Naive B cell (primary cell): ENCODE measurements at places on chromosomes 4 and X. TPM values are rescaled to one million over a fixed set of nuclear protein-coding genes. Genes with fewer than 3 reads are reported as not detected.

The GAGE1 gene
- polyA plus RNA-seq = not detected

The CT47B1 gene
- not detected for polyA plus RNA-seq

The UGT2B17 gene
- 12.3 TPM for polyA plus RNA-seq

The TMPRSS11D gene
- not detected for polyA plus RNA-seq

The MID1 gene
- polyA plus RNA-seq = 0.40 TPM

The DCAF16 gene
- polyA plus RNA-seq = 20.7 TPM

The CFAP47 gene
- not detected for polyA plus RNA-seq

The SOD3 gene
- not detected for polyA plus RNA-seq

The CENPVL2 gene
- not detected for polyA plus RNA-seq

GRCh38 chr4:109296527-109296926, 5.9 kb downstream of the COL25A1 start:
- no peak overlapping the region for H3K4me3 ChIP-seq
- H3K4me1 ChIP-seq = no peaks in the 10 kb centered on the region
- H3K36me3 ChIP-seq = no peaks in the 10 kb centered on the region
- no peak for DNase-seq

DNA sequence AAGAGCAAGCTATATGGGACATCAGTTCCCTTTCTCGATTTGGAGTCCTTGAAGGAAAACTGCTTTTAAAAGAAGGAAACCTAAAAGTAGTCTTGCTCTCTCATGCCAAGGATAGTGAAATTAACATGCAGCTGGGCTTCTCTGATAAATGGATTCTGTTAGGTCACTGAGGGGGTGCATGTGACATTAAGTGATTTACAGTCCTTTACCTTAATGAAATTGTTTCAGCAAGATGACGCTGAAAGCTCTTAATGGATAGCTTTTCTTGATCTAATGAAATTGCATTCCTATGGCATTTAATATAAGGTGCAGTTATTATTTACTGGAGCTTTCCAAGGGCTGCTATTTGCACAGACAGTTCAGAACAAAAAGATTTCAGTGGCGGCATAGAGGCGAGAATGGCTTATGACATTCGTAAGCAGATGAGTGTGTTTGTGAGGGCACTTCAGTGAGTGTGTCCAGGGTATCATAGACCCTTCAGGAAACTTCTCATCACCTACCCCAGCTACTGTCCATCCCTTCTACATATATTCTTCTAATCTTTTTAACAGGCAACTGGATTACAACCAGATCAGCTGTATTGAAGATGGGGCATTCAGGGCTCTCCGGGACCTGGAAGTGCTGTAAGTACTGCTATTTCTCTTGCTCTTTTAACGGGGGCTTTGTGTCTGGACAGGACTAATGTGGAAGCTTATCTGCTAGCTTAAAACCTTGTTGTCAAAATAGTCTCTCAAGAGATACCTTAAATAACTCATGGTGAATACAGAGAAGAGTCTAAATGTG, 219.9 kb upstream of the PACRGL start:
- H3K27me3 ChIP-seq = no peaks in the 10 kb centered on the region
- H3K36me3 ChIP-seq = no peaks in the 10 kb centered on the region
- H3K4me1 ChIP-seq = no peaks in the 10 kb centered on the region
- H3K27ac ChIP-seq = no peak overlapping the region
- DNase-seq = no peak

GRCh38 chr4:148800940-148801339, 358.7 kb upstream of the NR3C2 start:
- H3K36me3 ChIP-seq = no peaks in the 10 kb centered on the region
- H3K4me3 ChIP-seq = no peak overlapping the region
- no peaks in the 10 kb centered on the region for H3K4me1 ChIP-seq
- H3K27ac ChIP-seq = no peak overlapping the region

GRCh38 chrX:38326086-38326485, 1.2 kb downstream of the RPGR start:
- no peak for DNase-seq
- H3K4me3 ChIP-seq = peak overlapping the region; percentile 91
- H3K4me1 ChIP-seq = peaks cover 19% of the 10 kb centered on the region

DNA sequence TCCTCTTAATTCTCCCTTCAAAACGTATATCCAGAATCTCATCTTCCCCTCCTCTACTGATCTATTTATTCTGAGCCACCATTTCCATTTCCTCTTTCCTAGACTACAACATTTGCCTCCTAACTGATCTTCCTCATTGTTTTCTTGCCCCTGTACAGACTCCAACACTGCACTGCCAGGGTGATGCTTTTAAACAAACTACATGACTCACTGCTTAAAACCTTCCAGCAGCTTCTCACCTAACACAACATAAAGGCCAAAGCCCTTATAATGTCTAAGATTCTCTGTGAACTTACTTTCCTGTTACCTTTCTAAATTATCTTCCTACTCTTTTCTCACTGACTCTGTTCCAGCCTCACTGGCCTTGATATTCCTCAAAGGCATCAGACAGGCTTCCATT, 161.0 kb upstream of the HS3ST1 start:
- H3K36me3 ChIP-seq = no peaks in the 10 kb centered on the region
- H3K27me3 ChIP-seq = peaks cover 14% of the 10 kb centered on the region
- no peaks in the 10 kb centered on the region for H3K4me1 ChIP-seq
- no peak overlapping the region for H3K27ac ChIP-seq
- DNase-seq = no peak

DNA sequence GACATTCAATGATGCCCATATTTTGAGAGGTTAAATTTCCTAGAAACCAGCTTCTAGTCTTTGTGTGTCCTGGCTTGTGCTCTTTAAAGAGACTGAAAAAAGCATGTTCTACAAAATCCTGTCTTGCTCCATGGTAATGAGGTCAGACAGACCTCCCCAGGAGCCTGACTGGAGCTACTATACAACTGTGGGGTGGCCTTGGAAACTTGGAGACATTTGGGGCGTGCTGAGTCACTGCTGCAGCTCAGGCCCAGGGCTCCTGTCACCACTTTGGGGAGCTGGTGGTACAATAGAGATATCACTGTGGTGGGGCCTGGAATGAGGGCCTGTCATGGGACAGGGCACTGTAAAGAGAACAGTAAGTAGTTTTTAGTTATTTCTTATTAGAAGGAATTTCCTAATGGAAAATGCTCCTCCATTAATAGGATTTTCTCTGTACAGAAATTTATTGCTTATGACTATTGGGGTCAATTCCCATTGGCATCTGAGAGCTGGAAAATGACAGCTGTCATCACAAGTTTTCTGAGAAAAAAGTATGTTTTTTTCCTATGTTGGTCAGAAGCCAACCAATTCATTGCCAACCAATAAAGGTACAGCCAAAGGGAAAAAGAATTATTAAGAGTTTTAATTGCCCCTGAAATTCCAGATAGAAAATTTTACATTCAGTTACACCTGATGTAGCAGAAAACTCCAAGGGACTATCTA, 207.4 kb upstream of the JADE1 start:
- H3K36me3 ChIP-seq = no peaks in the 10 kb centered on the region
- H3K27me3 ChIP-seq = peaks cover 11% of the 10 kb centered on the region
- no peaks in the 10 kb centered on the region for H3K4me1 ChIP-seq
- no peak for DNase-seq

DNA sequence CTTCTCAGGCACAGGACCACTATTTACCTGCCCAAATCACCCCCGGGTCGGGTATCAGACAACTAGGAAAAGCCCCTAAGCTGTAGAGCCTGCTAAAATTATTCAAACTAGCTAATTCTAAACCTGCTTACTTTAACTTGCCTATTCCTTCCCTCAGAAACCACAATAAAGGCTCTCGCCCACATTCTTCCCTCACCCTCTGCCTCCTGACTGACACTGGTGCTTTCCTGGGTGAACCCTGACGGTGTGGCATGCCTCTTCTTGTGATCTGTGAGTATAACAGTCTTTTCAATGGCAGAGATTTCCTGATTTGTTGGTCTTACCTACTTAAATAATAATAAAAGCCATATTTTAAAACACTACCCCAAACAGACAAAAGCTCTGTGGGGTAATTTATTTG, 242.1 kb upstream of the ZCCHC13 start:
- H3K4me3 ChIP-seq = no peak overlapping the region
- no peak for DNase-seq
- H3K36me3 ChIP-seq = no peaks in the 10 kb centered on the region
- H3K27me3 ChIP-seq = no peaks in the 10 kb centered on the region

- H3K27ac ChIP-seq = no peak overlapping the region
- H3K4me1 ChIP-seq = peaks cover 7% of the 10 kb centered on the region
- no peaks in the 10 kb centered on the region for H3K36me3 ChIP-seq
- H3K4me3 ChIP-seq = no peak overlapping the region
- H3K27me3 ChIP-seq = peaks cover 22% of the 10 kb centered on the region
Measured at GRCh38 chr4:48025005-48025404, 8.4 kb downstream of the NIPAL1 start.

DNA sequence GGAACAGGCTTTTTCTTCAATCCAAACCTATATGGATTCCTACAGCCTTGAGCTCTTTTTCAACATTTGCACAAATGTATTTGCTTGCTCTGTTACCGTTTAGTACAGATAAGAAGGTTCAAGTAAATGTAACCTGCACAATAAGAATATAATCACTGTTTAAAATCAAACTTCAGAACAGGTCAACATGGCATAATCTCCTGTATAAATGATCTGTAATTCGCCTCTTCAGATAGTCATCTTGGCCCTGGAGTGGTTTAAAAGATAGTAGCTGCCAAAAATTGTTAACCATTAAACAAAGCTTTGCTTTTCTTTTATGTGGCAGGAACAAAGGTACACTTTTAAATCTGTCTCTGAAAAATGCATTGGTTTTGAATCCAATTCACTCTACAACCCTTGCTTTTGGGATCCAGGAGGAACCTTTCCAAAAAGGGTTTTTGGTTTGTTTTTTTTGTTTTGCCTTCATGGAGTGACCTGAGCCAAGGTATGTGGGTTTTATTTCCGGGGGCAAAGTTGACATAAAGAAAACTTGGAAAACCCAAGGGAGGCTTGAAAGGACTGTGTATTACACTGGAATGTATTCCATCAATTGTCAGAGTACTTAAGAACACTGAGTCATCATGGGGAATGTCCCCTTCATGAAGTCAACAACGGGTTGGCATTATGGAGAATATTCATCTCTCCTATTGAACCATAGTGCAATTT, 210.4 kb upstream of the HCCS start:
- no peaks in the 10 kb centered on the region for H3K36me3 ChIP-seq
- no peak overlapping the region for H3K4me3 ChIP-seq
- H3K27me3 ChIP-seq = no peaks in the 10 kb centered on the region

- no peaks in the 10 kb centered on the region for H3K36me3 ChIP-seq
- no peak overlapping the region for H3K4me3 ChIP-seq
- H3K27ac ChIP-seq = no peak overlapping the region
- H3K27me3 ChIP-seq = peaks cover 5% of the 10 kb centered on the region
Measured at GRCh38 chr4:74751247-74751646, 43.1 kb downstream of the BTC start.

- no peak overlapping the region for H3K27ac ChIP-seq
- H3K27me3 ChIP-seq = no peaks in the 10 kb centered on the region
- no peak for DNase-seq
- H3K36me3 ChIP-seq = no peaks in the 10 kb centered on the region
Measured at GRCh38 chr4:16532240-16532970, 306.1 kb upstream of the TAPT1 start.

GRCh38 chrX:47245156-47245555, 12.3 kb downstream of the USP11 start:
- no peak overlapping the region for H3K4me3 ChIP-seq
- H3K27me3 ChIP-seq = no peaks in the 10 kb centered on the region
- peaks cover 7% of the 10 kb centered on the region for H3K4me1 ChIP-seq
- peaks cover 27% of the 10 kb centered on the region for H3K36me3 ChIP-seq

- H3K4me1 ChIP-seq = no peaks in the 10 kb centered on the region
- H3K27me3 ChIP-seq = no peaks in the 10 kb centered on the region
- no peak overlapping the region for H3K4me3 ChIP-seq
- no peak for DNase-seq
- no peaks in the 10 kb centered on the region for H3K36me3 ChIP-seq
Measured at GRCh38 chr4:107058828-107059227, 22.7 kb upstream of the DKK2 start.

- H3K27me3 ChIP-seq = no peaks in the 10 kb centered on the region
- peak overlapping the region; percentile 54 for H3K4me3 ChIP-seq
- no peak for DNase-seq
- H3K27ac ChIP-seq = peak overlapping the region; percentile 42
- no peaks in the 10 kb centered on the region for H3K36me3 ChIP-seq
Measured at GRCh38 chr4:25310803-25311166, 1.8 kb upstream of the ZCCHC4 start.

DNA sequence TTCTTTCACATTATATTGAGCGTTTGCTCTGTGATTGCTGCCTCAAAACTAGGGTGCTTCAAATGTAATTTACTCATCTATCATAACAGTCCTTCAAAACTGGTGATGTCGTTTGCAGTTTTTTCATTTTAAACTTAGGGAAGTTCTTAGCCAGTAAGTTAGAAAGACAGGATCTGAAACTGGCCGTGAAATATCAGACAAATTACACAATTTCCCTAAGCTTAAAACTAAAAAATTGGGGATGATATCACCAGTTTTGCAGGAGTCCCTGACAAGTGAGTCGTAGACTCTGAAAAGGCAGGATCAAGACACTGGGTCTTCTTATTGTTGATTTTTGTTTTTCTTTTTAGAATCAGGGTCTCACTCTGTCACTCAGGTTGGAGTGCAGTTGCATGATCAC, 44.8 kb downstream of the MOB1B start:
- H3K4me1 ChIP-seq = peaks cover 45% of the 10 kb centered on the region
- DNase-seq = no peak
- no peak overlapping the region for H3K27ac ChIP-seq
- no peaks in the 10 kb centered on the region for H3K27me3 ChIP-seq

GRCh38 chr4:164446516-164446915, 307.4 kb upstream of the SMIM31 start:
- no peak overlapping the region for H3K27ac ChIP-seq
- no peaks in the 10 kb centered on the region for H3K36me3 ChIP-seq
- H3K27me3 ChIP-seq = no peaks in the 10 kb centered on the region
- no peaks in the 10 kb centered on the region for H3K4me1 ChIP-seq

- H3K36me3 ChIP-seq = no peaks in the 10 kb centered on the region
- peaks cover 17% of the 10 kb centered on the region for H3K27me3 ChIP-seq
- H3K27ac ChIP-seq = no peak overlapping the region
- peaks cover under 1% of the 10 kb centered on the region for H3K4me1 ChIP-seq
Measured at GRCh38 chr4:183729069-183729406, 69.9 kb downstream of the TRAPPC11 start.

DNA sequence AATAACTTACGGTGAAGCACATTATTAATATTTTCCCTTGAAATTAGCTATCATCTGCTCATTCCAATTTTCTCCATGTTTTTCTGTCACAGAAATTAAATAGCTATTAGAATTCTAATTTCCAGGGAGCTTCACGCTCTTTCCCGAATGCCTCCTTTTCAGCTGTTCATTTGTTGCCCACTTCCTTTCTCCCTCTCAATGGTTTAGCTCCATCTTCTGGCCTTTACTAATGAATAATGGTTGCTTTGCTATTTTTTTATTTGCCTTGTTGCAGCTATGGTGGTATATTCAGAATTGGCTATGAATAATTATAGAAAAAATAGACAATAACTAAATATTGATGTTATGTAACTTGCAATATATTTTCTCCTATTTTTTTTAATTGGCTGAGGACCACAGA, 70.5 kb downstream of the GRIA2 start:
- H3K4me1 ChIP-seq = no peaks in the 10 kb centered on the region
- no peak overlapping the region for H3K4me3 ChIP-seq
- DNase-seq = no peak
- H3K36me3 ChIP-seq = no peaks in the 10 kb centered on the region
- no peaks in the 10 kb centered on the region for H3K27me3 ChIP-seq
